ENCODE measurements at places on chromosomes 1 and 21.

DNA sequence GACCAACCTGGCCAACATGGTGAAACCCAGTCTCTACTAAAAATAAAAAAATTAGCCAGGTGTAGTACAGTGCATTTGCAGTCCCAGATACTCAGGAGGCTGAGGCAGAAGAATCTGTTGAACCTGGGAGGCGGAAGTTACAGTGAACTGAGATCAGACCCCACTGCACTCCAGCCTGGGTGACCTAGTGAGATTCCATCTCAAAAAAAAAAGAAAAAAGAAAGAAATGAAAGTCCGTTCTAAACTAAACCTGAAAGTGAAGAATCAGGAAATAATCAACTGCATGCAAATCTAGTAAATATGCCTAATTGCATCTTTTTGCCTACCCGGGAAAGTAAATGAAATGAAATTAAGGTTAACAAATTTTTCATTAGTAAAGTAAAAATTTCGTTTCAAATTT is 99.6 kb downstream of the ZZZ3 start:
- DNase-seq = no peak

GRCh38 chr1:230509281-230509977 is 83.3 kb upstream of the PGBD5 start:
- peak; percentile 85 for DNase-seq

DNA sequence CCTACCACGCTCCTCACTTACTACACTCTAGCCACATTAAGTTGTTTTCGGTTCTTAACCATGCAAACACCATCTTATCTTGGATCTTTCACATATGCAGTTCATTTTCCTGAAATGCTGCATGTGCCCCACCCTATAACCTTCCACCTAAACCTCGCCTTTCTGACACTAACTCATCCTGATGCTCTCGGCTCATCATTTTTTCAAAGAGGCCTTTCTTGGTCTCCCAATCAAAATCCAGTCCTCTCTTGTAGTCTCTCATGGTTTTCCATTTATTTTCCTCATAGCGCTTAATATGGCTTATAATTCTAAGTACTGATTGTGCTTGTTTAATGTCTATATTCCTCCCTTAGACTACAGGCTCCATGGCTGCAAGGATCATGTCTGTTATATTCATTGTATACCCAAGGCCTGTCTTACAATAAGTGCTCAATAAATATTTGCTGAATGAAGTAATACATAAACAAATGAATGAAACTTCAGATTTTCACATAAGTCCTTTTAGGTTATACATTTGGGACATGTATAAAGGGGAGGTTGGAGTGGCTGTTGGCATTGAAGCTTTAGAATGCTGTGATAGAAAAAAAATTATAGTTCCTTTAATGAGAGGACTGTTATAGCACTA is 79.2 kb upstream of the CDC42BPA start:
- no peak for DNase-seq

DNA sequence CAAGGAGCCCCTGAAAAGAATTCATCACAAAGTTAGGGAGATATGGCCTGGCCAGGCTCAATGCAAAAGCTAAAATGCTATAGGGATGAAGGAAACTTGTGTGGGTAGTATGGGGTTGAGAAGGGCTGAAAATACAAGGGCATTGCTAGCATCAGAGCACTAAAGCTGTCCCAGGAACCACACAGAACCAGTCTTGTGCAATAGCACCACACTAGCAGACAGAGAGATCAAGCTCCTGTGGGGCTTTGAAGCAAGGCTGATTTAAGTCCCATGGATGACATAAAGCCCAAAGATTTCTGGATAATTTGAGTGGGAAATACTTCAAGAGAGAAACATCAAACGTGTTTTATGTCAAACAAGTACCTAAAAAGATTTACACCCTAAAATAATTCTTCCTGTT is 97.1 kb downstream of the VAV3 start:
- DNase-seq = no peak

GRCh38 chr1:212973899-212974298 is 23.6 kb downstream of the VASH2 start:
- no peak for DNase-seq

DNA sequence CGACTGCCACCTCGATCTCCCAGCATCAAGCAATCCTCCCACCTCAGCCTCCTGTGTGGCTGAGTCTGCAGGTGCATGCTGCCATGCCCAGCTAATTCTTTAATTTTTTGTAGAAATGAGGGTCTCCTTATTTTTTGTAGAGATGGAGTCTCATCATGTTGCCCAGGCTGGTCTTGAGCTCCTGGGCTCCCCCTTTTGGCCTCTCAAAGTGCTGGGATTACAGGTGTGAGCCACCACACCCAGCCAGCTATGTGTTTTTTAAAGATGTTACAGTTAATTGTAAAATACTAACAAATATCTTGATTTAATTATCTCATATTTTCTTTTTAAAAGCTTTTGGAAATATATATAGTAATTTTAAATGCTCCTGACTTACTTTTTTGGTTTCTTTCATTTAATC is 181.3 kb upstream of the DMRTA2 start:
- no peak for DNase-seq

DNA sequence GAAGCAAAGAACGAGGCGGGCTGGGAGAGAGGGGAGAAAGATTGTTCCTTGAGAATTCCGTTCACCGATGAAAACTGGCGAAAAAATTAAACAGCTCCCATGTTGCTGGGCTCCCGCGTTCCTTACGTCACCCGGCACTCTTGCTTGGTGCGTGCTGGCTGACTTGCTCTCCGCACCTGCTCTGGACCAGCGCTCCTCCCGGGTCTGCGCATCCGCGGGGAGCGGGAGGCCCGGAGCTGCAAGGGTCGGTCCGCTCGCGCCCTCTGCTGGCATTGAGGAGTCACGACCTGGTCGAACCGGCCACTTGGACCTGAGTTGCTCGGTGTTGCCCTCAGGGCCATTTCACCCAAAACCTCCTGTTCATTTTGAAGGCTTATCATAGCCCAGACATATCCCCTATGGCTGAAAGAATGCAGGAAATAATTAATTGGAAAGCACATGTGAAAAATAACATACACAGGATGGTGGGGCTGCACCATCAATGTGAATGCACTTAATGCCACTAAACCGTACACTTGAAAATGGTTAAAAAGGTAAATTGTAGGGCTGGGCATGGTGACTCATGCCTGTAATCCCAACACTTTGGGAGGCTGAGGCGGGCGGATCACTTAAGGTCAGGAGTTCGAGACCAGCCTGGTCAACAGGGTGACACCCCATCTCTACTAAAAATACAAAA is 98.9 kb upstream of the BACE2 start:
- DNase-seq = peak; percentile 58

GRCh38 chr1:178371933-178372388 is 124.8 kb downstream of the CLEC20A start:
- peak; percentile 13 for DNase-seq

DNA sequence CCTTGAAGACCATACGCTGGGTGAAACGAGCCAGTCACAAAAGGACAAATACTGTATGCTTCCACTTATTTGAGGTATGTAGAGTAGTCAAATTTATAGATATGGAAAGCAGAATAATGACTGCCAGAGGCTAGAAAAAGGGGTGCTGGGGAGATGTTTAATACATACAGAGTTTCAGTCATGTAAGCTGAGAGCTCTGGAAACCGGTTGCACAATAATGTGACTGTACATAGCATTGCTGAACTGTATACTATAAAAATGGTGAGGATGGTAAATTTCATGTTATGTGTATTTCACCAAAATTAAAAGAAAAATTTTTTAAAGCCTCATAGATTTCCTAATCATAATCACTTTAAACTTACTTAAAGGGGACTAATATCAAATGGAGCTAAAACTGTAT is 110.8 kb downstream of the ZZZ3 start:
- DNase-seq = no peak

- DNase-seq = peak; percentile 29
Measured at GRCh38 chr1:6347641-6348487, 45.7 kb downstream of the ACOT7 start.

DNA sequence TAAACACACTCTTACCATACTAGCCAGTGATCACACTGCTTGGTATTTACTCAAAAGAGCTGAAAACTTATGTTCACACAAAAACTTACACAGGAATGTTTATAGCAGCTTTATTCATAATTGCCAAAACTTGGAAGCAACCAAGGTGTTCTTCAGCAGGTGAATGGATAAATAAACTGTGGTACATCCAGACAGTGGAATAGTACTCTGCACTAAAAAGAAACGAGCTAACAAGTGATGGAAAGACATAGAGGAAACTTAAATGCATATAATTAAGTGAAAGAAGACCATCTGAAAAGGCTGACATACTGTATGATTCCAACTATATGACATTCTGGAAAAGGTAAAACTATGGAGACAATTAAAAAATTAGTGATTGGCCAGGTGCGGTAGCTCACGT is 20.7 kb upstream of the PDIK1L start:
- DNase-seq = no peak

- no peak for DNase-seq
Measured at GRCh38 chr1:175600721-175601440, 142.5 kb downstream of the TNR start.

GRCh38 chr1:30538226-30538992 is 185.0 kb downstream of the MATN1 start:
- DNase-seq = no peak

DNA sequence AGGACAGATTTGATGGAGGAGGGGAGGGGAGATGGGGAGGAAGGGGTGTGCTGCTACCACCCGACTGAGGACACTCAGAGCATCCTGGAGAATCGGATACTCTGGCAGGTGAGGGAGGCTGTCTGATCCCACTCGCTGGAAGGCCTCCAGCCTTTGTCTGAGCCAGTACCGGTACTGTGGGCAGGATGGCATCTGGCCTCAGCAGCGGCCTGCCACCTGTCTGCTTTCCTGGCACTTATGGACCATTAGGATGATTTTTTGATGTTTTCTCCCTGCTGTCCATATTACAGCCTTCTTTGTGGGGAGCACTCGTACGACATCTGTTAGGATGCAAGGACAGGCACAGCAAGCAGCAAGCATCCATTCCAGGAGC is 11.5 kb downstream of the ATP2B4 start:
- DNase-seq = no peak

DNA sequence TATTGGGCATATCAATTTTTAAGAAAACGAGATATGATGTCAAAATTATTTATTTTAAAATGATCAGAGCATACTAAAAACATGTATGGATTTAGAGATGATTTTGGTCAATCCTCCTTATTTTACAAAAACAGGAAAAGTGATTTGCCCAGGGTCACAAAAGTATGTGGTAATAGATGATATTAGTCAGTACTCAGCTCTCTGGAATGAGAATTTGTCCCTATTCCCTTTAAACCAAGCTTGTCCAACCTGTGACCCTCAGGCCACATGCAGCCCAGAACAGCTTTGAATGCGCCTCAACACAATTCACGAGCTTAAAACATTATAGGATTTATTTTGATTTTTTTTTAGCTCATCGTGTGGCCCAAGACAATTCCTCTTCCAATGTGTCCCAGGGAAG is 104.7 kb downstream of the AKT3 start:
- DNase-seq = peak; percentile 24

- no peak for DNase-seq
Measured at GRCh38 chr1:54585181-54586066, 37.4 kb downstream of the ACOT11 start.

DNA sequence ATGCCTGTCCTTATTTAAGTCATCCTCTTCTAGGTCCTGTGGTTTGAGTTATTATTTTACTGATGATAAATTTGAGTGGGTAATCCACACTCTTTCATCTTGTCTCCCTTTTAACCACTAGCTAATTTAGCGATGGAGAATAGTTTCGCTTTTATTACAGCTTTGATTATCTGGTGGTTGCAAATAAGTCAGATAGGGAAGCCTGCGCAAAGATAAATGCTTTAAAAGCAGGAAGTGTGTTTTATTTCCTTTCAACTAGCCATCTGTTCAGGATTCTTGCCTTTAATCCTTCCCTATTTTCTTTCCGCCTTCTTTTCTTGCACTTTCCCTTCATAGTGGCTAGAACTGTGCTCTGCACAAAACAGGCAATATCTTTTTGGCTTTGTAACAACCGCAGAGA is 129.0 kb downstream of the TGFB2 start:
- no peak for DNase-seq

DNA sequence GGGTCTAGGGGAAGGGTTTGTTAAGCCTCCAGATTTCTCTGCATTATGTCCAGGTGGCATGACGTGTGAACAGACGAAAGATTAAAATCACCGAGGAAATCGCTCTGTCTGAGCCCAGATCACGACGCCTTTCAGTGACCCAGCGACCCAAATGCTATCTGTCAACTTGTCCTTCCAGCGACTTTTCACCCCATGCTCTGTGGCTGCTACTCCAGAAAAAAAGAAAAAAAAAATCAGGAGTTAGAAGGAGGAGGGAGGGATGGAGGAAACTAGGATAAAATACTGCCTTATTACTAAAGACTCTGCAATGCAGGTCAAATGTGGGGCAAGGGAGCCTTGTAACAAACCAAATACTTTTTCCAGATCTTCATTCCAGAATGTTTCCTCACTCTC is 352.0 kb downstream of the NUF2 start:
- peak; percentile 0 for DNase-seq

DNA sequence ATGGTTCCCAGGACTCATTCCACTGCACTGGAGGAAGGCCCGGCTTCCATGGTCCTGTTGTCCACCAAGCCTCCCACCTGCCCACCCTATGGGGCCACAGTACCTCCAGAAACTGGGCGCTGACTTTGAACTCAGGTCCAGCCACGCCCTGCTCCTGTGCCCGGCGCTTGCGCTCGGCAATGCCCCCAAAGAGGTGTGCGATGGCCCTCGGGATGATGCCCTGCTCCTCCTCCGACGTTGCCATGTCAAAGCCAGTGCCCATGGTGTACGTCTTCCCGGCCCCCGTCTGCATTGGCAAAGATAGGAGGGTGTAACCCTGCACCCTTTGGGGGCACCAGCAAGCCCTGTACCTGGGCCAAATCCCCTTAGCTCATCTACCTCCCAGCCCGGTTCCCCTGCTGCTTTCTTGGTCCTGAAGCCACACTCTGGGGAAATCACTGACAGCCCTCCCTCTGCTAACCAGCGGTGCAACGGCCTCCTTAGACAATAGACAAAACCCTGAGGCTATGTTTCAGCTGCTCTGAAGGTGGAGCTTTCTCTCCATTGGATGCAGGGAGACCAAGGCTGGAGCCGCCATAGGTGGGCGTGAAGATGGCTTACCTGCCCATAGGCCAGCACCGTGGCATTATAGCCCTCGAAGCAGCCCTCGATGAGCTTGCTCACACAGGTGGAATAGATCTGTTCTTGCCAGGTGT is 14.7 kb downstream of the KIF21B start:
- DNase-seq = no peak

DNA sequence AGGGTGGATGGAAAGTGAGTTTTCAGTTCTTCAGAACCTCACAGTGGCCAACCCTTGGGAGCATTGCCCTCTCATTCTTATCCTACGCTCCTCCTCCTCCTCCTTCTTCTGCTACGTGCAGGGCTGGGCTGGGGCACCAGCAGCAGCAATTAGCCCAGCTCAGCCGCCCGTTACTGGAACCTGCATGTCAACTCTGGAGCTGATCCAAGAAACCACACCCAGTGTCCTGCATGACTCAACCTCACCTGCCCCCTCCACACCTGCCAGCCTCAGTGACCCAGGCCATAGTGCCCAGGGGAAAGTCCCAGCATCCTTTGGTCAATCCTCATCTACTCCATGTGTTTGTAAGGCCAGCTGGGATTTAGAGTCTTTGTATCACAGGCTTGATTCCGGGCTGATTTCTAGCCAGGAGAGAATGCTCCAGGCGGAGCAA is 12.6 kb downstream of the ELF3 start:
- no peak for DNase-seq

GRCh38 chr1:89171067-89171438 is 4.8 kb downstream of the GBP7 start:
- no peak for DNase-seq

GRCh38 chr1:4655674-4656532 is 1.5 kb downstream of the AJAP1 start:
- peak; percentile 25 for DNase-seq

GRCh38 chr1:161890574-161890973 is 124.5 kb downstream of the ATF6 start:
- DNase-seq = no peak

GRCh38 chr1:242000434-242000833 is 1.5 kb upstream of the MAP1LC3C start:
- DNase-seq = no peak

Measured in astrocyte of the spinal cord (primary cell).